Putamen (tissue), 1 donor: ENCODE measurements at places on chromosomes 7 and 10.
A peak's percentile ranks its signal among the peaks of the same experiment; 100 is the strongest.

GRCh38 chr7:109003742-109004141 is 434.1 kb downstream of the DNAJB9 start:
- DNase-seq: no peak

GRCh38 chr7:23100697-23101096 is 4.9 kb upstream of the KLHL7 start:
- no peak for DNase-seq

DNA sequence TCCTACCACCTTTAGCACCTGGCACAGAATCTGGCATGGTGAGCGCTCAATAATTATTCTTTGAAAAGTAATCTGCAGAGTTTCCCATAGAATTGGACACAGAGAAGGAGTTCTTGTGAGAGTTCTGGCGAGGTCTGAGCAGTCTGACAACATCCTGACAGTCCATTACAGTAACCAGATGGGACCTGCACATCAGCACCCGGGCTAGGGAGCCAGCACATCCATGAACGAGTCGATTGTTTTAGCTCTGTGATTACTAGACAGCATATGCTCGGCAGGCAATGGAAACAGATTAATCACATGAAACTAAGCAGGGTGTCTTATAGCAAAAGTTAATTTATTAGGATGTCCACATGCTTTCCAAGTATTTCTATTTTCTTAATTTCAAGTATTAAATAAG is 96.7 kb downstream of the SEMA3D start:
- no peak for DNase-seq

GRCh38 chr10:55274367-55274766 is 473.3 kb upstream of the PCDH15 start:
- DNase-seq: no peak

GRCh38 chr10:47444047-47444446 is 39.9 kb downstream of the ANXA8 start:
- no peak for DNase-seq

- DNase-seq: no peak
These were observed 168.7 kb upstream of the ZNF32 start for GRCh38 chr10:43817368-43817767.

GRCh38 chr10:43739161-43739560 is 90.5 kb upstream of the ZNF32 start:
- no peak for DNase-seq

- DNase-seq: no peak
These were observed 379.1 kb upstream of the GALNT17 start for GRCh38 chr7:70752794-70753241.

GRCh38 chr10:123205041-123205440 is 50.8 kb downstream of the BUB3 start:
- no peak for DNase-seq

- no peak for DNase-seq
These were observed 9.9 kb downstream of the ST7 start for GRCh38 chr7:116963234-116963633.

DNA sequence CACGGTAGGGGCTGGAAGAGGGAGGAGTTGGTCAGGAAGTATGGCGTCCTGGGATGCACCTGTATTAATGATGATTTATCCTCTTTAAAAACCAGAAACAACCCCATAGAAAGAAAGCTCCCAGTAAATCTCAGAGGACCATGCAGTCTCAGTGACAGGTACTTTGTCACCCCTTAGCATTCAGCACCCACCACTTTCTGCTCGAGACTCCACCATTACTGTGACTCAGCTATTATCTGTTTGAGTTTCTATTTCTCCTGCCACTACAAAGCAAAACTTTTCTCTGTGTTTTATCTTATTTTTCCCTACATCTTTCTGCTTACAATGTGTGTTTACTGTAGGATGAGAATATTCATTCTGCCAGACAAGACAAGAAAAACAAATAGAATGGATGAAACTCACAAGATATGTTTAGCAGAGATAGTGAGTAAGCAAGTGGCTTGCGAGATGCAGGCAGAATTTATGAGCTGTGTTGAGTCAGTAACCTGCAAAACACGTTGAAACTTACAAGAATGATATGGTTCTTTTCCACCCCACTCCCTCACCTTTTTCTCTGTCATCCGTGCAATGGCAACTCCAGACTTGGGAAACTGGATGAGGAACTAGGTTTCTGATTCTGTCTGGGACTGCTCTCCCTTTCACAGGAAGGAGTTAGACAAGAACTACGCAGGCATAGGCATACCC is 127.1 kb downstream of the AOAH start:
- no peak for DNase-seq

GRCh38 chr10:117609095-117609795 is 66.7 kb downstream of the EMX2 start:
- peak; percentile 23 for DNase-seq
